Effector CD4-positive, alpha-beta T cell (primary cell): ENCODE measurements at places on chromosomes 5 and 9.

GRCh38 chr5:72209147-72210115, 102.2 kb downstream of the MAP1B start:
- no peak for DNase-seq

DNA sequence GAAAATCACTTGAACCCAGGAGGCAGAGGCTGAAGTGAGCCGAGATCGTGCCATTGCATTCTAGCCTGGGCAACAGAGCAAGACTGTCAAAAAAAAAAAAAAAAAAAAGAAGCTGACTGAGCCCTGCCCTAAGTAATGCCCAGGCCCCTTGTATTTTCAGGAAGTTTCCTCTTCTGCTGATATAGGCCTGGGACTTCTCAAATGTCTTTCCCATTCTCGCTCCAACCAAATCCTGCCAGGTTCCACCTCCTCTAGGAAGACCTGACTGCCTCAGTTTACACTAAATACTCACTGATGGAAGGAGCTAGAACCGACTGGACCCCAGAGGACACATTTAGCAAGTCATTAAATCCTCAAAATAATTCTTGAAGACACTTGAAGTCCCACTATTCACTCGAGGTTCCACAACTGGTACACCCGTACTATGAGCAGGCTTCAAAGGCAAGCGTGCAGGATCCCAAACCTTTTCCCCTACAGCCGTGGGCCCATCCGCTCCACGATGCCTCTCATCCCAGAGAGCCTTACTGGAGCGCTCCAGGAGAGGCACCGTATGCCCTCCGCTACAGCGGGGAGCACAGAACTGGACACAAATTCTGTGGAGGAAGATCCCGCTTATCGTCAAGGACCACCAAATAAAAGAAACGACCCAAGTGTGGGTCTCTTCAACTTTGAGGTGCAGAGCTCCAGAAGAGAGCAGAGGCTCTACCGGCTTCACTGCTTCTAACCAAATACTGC, 676 bp downstream of the NOL6 start:
- DNase-seq = no peak

DNA sequence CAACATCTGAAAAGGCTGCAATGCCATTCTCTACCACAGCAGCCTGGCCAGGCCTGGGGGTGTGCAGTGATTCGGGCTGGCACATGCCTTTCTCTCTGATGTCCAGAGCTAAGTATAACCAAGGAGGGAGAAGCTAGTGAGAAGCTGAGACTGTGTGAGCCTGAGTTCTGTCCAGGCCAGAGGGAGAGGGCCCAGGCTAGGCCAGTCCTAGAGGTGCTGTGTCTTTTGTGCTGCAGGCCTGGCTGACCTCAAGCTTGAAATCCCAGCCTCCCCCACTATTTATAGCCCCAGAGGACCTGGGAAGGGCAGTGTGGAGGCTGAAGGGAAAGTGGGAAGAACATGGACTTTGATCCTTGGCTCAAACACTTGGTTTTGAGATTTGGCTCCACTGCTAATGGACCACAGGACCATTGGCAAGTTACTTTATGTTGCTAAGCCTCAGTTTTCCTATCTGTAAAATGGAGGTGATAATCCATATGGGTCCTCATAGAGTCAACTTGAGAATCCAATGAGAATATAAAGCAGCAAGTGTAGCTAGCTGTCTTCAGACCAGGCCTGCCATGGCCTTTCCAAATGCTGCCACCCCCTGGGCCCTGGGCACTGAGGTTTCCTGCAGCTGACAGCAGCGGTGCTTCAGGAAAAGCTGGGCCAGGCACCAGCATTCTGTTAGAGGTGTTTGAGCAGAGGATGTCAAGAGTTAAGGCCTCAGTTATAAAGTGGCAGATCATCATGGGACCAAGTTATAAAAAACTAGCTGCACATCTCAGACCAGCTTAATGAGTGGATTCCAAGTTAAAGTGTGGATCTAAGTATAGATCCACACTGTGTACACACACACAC, 21.1 kb downstream of the BNIP1 start:
- DNase-seq = no peak

- DNase-seq = no peak
Observed at GRCh38 chr9:91163444-91163772, 198.3 kb downstream of the AUH start.

- no peak for DNase-seq
Observed at GRCh38 chr9:103941104-103941503, 153.0 kb upstream of the SMC2 start.

DNA sequence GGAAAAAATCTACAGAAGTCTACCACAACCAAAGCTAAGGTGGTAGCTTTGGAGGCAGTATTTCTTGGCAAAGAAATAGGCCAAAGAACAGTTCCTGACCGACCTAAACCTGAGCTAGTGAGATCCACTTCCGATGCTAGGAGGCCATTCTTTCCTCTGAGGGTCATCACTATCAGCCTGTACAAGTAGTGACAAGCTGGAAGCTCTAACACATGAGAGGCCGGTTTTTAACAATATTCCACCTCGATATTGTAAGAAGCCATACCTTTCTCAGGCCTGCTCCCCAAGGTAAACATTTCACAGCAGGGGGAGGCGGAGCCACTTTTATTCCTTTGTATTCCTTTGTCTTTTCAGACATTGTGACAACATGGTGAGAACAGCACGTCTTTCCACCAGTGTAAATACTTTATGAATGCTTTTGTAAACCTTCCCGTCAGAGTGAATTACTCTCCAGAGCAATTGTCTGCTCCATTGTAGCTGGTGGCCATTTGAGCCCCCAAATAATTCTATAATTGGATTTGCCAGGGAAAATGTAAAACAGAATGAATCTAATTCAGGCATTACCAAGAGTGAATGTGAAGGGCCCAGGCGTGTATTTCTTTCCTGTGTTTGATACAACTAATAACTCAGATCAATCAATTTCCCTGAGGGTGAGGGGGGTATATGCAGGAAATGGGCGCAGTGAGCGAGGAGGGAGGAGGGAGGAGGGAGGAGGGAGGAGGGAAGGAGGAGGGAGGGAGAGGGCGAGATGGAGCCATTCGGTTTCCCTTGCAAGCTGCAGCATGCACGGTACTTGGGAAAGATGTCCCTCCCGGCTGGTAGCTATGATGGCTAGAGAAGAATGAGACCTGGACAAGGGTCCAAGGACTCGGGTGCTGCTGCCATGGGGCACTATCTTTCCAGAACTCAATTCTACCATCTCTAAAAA, 166.6 kb downstream of the CDK5RAP2 start:
- DNase-seq = no peak
